Stimulated activated CD8-positive, alpha-beta memory T cell treated with anti-CD3 and anti-CD28 coated beads, Interleukin-7, amount 100 ng/mL, for 1 hour (primary cell): ENCODE measurements at places on chromosomes 4 and X.

DNA sequence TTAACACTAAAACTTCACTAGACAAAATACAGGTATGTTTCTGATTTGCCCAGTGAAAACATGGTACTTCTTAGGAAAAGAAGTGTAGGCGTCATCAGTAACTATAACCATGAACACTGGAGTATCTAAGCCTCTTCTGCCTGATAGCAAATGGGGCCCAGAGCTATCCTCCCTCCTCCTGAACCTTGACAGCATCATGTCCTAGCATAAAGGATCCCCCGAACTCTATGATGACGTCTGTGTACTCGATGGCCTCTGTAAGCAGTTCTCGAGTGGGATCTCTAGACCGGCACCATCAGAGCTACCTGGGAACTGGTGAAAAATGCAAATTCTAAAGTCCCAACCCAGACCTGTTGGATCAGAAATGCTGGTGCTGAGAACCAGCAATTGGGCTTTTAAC lies 36.3 kb upstream of the MTNR1A start:
- no peak for DNase-seq

DNA sequence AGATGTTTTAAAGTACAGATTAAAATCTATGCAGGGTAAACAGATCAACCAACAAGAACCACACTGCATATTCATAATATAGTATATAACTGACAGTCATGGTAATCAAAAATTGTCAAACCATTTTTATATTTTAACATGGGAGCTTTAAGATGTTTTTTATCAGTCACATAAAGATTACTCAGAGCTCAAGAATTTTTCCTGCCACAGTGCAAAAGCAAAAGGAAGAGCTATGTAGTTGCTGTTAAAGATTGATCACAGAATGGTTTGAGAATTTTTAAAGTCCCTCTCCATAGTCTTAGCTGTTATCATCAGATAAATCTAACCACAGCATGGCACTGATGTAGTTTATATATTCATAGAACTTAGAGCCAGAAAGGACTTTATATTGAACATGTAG lies 8.5 kb downstream of the RAB9B start:
- DNase-seq: no peak

GRCh38 chrX:115602729-115603389 lies 41.9 kb downstream of the PLS3 start:
- DNase-seq: no peak

- no peak for DNase-seq
These were observed 395.7 kb downstream of the TRIML1 start for GRCh38 chr4:188534917-188535316.

GRCh38 chrX:137855490-137855889 lies 289.6 kb downstream of the ZIC3 start:
- no peak for DNase-seq

DNA sequence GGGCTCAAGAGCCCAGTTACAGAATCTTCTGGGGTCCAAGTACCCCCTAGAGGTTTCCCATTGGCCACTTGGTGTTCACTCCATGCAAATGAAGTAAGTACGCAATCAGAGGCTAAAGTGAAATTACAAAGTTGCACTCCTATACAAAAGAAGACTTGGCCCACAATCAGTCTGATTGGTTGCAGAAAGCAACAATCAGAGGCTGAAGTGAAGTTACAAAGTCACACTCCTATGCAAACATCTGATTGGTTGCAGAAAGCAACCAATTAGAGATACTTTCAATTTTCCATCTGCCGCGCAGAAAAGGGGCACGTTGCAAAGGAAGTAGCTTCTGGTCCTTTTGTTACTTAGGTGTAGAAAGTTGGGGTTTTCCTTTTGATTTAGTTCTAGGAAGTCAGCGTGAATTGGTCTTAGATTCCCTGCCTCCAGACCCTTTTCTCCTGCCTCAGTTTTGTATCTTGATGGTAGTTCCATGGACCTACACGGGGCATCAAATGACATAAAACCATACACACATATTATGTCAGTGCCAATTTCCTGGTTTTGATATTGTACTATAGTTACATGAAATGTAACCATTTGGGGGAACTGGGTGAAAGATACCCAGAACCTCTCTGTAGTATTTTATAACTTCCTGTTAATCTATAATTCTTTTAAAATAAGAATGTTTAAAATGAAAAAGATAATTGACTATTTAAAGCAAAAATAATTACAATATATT lies 12.4 kb upstream of the PIN4 start:
- no peak for DNase-seq

DNA sequence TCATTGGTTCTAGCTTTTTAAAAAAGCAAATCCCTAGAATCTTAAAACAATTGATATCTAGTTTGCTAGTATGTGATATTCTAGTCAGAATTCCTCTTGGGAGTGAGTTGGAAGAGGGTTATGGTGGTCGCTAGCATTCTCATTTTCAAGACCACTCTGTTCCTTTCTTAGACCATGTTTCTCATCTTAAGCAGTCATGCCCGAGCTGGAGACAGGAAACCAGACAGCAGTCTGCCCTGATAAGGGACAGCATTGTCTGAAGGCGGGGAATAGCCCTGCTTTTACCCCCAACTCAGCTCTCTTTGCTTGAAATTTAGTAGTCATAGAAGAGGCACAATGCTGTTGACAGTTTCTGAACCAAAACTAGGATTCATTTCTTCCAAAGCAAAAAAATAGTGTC lies 5.2 kb downstream of the KLF3 start:
- no peak for DNase-seq

- DNase-seq: no peak
These were observed 68.6 kb downstream of the CHST7 start for GRCh38 chrX:46642145-46642544.

GRCh38 chr4:75662626-75663025 lies 10.6 kb downstream of the G3BP2 start:
- DNase-seq: no peak

GRCh38 chr4:110623718-110624397 lies 981 bp upstream of the PITX2 start:
- no peak for DNase-seq

- DNase-seq: no peak
These were observed 5.3 kb downstream of the COPS4 start for GRCh38 chr4:83040269-83040668.

- no peak for DNase-seq
These were observed 3.0 kb upstream of the IRF2 start for GRCh38 chr4:184477201-184477999.

DNA sequence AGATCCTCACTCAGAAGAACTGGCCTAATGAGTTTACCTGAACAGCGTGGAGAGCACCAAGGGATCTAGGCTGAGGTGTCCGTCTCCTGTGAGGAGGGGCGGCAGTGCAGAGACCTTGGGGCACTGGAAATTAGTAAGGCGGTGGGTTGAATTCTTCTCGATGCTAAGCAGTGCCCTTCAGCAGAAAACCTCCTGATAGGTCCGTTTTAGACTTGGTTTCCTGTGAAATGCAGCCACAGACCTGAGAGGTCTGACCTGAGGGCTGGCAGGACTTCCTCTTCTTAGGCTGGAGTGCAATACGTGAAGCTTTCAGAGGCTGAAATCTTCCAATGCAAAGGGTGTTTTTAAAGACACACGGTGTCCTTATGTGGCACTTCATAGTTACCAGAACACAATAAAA lies at the start of gene CLNK:
CLNK (minus strand) TSS at position 138 of the 400 bp plus-strand sequence. CDS start 16,899 bp downstream, outside the sequence.
- no peak for DNase-seq

DNA sequence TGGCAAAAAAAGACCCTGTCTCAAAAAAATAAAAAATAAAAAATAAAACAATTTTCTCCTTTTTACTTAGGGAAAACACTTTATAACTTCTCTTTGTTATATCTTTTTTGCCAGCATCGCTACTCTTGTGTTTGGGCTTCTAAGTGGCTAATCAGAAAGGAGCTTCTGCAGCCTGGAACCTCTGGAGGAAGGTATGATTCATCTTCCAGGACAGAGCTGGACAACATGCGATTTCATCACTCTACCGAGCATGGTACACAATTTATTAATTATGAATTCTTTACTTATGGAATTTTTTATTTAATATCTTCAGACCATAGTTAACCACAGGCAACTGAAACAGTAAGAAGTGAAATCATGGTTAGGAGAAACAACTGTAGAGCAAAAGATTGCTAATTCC lies 1254.3 kb upstream of the AGA start:
- no peak for DNase-seq

- DNase-seq: no peak
These were observed 620.0 kb downstream of the BCOR start for GRCh38 chrX:39477762-39478120.
